ENCODE measurements at places on chromosomes 6 and 20.

GRCh38 chr20:64044484-64045247 is 4.8 kb downstream of the SOX18 start:
- DNase-seq, result no peak

DNA sequence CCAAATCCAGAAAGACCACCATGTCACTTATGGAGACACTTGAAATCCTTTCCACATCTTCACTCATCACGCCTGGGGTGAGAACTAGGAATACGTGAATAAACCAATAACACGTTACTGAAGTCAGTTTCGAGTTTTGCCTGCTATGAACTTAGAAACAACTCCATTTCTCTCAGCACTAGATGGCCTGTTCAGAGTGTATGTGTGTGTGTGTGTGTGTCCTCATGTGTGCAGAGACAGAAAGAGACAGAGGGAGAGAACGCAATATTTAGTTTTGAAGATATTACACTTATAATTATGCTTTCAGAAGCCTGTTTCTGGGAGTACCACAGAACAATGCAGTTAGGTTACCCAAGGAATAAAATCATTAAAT is 81.2 kb upstream of the CCN6 start:
- DNase-seq, result no peak

DNA sequence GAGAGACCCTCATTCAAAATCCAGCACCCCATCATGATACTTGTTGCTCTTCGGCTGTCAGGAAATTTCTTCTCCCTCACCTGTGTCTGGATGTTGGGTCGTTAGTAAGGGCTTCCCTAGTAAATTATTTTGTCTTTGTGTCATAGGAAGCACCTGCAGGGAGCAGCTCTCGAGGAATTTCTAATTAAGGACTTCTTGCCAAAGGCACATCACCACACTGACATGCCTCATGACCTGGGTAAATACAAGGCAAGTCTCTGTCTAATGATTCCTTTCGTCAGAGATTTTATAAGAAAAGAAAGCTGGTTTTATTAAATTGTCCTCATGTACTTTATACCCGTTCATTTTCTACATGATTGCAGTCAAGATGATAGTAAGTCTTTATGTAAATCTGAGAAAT is at the start of gene NOX3:
Gene NOX3 (minus strand): TSS at position 74 of the 400 bp plus-strand sequence. CDS start 39 bp downstream, at position 35.
- no peak for DNase-seq

DNA sequence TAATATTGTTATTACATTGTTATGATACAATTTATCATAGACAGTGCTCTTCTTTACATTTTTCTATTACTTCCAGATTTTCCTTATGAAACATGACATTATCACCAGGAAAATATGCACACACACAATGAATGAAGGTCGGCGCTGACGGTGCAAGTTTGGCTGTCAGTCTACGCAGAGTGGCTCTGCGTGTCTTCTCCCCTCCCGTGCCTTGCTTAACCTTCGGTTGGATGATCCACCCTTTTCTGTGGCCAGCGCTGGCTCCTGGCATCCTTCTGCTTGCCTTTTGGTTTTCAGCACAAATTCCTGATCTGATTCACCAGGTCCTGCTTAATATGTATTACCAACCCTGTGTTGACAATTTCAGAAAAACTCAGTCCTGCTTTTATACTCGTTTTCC is 157.4 kb downstream of the TSHZ2 start:
- no peak for DNase-seq

GRCh38 chr6:42724825-42725224 is 2.4 kb upstream of the PRPH2 start:
- DNase-seq, result no peak

GRCh38 chr6:31572041-31572911 is at the start of gene LTA:
Gene LTA, plus strand, starts transcription at chr6:31572289. Its CDS starts 454 bp downstream, at chr6:31572743.
- DNase-seq, result peak; percentile 88

DNA sequence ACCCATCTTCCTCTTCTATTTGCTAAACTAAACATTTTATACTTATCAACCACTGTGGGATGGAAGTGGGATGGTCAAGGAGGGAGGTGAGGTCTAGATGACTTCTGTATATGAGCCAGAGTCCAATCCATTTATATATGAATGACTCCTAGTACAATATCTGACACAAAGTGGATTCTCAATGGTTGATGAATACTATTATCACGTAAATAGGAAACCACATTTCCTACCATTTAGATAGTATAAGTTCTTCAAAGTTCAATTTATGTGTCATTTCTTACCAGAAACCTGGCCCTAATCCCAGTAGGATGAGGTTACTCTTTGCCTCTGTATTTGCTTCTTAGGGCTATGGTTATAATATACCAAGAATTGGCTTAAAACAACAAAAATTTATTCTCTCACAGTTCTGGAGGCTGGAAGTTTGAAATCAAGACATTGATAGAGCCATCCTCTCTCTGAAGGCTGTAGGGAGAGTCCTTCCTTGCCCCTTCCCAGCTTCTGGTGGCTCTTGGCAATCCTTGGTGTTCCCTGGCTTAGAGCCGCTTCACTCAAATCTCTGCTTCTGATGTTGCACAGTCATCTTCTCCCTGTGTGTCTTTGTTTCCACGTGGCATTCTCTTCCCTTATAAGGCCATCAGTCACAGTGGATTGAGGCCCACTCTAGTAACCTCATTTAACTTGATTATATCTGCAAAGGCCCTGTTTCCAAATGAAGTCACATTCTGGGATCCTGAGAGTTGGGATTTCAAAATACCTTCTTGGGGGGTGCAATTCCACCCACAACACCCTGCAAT is 41.0 kb upstream of the RAB23 start:
- DNase-seq, result peak; percentile 6

GRCh38 chr6:91198588-91199255 is 611.9 kb upstream of the MAP3K7 start:
- DNase-seq, result no peak

- DNase-seq, result no peak
Observed at GRCh38 chr6:92339936-92340640, 1079.3 kb downstream of the EPHA7 start.

GRCh38 chr6:30964075-30964474 is 19.4 kb upstream of the MUC21 start:
- DNase-seq, result peak; percentile 38

DNA sequence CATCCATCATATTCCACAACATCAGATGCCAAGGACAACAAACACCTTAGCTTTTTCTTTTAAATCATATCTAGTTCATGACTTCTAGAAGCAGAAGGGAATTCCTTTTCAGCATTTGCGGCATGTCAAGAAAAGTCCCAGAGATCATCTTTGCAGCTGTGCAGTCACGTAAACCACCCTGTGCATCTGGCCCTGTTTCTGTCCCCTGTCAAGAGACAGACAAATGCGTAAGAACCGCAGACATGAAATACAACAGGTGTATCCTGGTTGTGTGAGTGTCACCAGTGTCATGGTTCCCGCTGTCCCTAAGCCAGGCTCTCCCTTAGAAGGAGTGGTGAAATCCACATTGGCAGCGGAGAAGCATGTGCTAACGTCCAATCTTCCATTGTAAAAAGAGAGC is 28.1 kb downstream of the LY86 start:
- DNase-seq, result no peak

GRCh38 chr6:153843420-153843819 is 195.6 kb upstream of the OPRM1 start:
- DNase-seq, result no peak

DNA sequence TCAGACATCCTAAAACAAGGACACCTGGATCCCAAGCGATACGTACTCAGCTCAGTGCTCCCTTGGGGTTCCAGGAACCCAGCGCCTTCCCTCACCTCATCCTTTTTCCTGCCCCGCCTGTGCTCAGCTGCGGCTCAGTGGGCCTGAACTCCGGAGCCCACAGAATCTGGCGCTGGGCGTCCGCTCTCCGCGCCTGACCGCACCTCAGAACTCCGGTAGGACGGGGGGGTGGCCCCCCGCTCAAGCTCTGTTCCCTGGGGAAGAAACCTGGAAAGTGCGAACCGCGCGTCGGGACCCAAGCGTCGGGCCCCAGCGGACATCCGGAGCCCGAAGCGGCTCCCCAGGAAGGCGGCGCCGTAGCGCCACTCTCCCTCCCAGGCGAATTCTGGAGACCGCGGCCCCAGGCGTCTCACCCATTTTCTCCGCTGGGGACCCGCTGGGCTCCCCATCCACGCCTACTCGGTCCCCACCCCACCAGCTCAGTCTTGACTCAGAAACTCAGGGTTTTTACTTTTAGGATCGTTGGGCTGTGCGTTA is 336 bp upstream of the LY6G5C start:
- peak; percentile 55 for DNase-seq

- DNase-seq, result no peak
Observed at GRCh38 chr6:16644540-16645250, 116.6 kb downstream of the ATXN1 start.

DNA sequence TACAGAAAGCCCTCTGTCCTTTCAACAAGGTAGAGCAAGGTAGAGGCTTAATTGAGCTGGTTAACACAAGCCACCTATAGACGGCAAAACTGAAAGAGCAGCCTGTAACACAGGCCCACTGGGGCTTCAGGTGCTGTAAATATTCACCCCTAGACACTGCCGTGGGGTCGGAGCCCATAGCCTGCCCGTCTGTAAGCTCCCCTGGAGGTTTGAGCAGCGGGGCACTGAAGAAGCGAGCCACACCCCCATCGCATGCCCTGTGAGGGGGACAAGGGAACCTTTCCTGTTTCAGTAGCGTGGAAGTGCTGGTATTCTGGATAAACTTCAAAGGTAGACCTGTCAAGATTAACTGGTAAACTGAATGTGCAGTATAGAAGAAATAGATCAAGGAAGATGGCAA is 160.4 kb downstream of the TPBG start:
- no peak for DNase-seq

- peak; percentile 86 for DNase-seq
Observed at GRCh38 chr6:159104163-159104925, 59.6 kb upstream of the TAGAP start.

- peak; percentile 68 for DNase-seq
Observed at GRCh38 chr6:111486921-111487320, 3.9 kb upstream of the REV3L start.

GRCh38 chr6:100381111-100381510 is 83.6 kb downstream of the SIM1 start:
- DNase-seq, result no peak

DNA sequence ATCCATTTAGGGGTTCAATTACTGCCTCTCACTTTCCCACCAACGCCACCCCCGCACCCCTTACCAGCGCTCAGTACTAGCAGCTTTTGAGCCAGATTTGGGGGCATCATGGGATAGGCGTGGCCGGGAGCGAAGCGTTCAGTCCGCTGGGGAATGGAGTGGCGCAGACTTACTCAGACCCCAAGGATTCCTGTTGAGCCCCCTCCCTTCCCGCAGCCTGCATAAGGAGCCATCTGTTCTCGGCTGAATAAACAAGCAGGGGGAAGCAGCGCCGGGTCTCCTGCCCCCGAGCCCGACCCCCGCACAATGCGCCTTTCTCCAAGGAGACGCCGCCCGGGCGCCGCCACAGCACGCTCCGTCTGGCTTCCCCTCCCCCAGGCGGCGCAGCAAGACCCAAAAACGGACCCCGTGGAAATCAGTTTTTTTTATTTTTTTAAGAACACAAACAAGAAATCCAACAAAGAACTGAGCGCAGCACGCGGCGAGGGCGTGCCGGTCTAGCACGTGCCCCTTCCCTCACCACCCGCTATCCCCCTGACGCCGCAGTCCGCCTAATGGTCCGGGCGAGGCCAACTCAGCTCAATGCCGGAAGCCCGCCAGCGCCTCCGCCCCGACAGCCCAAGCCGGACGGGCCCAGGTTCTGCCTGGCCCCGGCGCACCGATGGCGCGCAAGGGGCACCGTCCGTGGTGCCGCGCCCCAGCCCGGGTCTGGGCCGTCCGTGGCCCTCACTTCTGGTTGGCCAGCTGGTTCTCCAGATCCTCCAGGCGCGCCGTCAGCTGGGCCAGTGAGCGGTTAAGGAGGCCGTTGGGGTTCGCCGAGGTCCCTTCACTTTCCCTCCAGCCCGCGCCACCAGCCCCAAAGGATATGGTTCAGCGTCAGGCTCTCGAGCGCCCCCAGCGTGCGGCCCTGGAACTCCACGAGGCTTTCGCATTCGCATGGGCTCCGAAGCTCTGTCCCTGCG is 13.3 kb upstream of the RBPJL start:
- DNase-seq, result peak; percentile 85

DNA sequence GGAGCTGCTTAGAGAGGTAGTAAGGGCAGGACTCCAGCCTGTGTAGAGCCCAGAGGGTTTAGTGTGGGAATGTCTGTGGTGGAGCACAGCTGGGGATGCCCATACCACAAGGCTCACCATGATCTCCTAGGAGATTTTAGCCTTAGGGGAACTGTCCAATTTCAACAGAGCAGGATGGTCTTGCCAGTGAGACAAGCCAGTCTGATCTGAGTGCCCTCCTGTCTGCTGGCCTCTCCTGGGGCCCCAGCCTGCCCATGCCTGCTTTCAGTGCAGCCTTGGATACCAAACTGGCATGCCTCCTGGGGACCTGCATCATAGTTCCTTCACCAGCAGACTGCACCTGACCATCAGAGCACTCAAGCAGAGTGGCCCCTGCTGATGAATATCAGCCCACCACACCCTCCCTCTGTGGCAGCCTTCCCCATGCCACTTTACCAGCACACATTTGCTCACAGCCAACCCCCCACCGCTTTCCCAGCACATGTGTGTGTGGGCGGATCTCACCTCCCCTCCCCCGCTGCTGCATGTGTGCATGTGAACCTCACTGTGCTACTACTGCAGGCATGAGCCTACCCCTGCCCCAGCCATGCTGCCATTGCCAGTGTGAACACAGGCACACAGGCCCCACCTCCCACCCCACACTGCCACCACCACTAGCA is 7.9 kb upstream of the TREM1 start:
- peak; percentile 22 for DNase-seq

DNA sequence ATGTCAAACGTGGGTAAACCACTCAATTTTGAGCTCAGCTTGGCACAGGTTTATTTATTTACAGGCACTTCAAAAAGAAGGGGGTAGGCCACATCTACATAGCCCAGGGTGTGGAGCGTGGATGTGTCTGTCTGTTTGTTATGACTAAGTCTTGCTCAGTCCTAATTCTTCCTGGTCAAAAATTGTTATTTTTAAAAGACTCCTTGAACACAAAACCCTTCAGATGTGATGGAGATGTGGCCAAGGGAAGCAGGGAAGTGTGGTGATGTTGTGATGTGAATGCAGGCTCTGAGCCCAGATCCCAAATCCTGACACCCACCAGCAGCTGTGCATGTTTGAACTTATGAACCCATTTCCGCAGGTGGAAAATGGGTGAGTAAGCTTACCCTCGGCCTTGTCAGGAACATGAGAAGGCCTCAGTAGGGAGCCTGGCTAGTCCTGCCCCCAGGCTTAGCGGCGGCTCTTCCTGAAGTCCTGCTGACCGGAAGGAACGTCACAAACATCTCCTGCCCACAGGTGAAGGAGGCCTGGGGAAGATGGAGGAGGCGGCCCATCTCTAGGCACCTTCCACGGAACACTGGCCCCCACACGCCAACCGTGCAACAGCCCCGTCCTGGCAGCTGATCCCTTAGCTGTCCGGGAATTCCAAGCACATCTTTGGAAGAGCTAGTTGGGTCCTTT is 119.7 kb downstream of the MYLK4 start:
- DNase-seq, result no peak

GRCh38 chr6:21158149-21158548 is 435.4 kb upstream of the SOX4 start:
- DNase-seq, result no peak

- no peak for DNase-seq
Observed at GRCh38 chr20:44040202-44040915, 125.7 kb downstream of the TOX2 start.

- no peak for DNase-seq
Observed at GRCh38 chr6:100167585-100167984, 173.6 kb upstream of the MCHR2 start.

All from activated CD4-positive, alpha-beta T cell treated with anti-CD3 and anti-CD28 coated beads, Interleukin-10, Interleukin-2, amounts not matched to agents 100 ng/mL and 50 ng/mL, durations not matched to agents 16 hours and 8 hours (primary cell).